Type B pancreatic cell (in vitro differentiated cells): ENCODE measurements at places on chromosomes 12 and 14. TPM values are rescaled to one million over a fixed set of nuclear protein-coding genes. Genes with fewer than 3 reads are reported as not detected.
A peak's percentile ranks its signal among the peaks of the same experiment; 100 is the strongest.

TRHDE gene
- 1.7 and 3.2 TPM in 2 replicates for total RNA-seq

OVCH1 gene
- 1.0 and 3.2 TPM in 2 replicates for total RNA-seq

DNA sequence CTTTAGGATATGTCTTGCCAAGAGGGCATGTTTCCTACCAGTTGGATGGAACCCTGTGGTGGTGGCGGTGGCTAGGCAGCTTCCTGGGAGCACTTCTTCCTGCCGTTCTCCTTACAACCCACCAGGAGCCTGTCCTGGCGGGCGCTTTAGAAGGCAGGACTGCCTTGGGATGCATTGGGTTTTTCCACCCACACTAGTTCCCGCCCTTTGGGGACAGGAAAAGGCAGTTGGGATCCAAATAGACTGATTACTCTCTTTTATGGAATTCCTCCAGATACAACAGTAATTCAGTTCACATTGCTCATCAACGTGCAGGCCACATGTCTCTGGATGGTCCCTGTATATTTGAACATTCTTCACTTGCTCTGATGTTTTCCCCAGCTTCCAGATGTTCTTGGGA, 305.7 kb upstream of the SSTR1 start:
- DNase-seq, result no peak

GRCh38 chr14:82879949-82880535, 1346.4 kb upstream of the SEL1L start:
- no peak for DNase-seq

DNA sequence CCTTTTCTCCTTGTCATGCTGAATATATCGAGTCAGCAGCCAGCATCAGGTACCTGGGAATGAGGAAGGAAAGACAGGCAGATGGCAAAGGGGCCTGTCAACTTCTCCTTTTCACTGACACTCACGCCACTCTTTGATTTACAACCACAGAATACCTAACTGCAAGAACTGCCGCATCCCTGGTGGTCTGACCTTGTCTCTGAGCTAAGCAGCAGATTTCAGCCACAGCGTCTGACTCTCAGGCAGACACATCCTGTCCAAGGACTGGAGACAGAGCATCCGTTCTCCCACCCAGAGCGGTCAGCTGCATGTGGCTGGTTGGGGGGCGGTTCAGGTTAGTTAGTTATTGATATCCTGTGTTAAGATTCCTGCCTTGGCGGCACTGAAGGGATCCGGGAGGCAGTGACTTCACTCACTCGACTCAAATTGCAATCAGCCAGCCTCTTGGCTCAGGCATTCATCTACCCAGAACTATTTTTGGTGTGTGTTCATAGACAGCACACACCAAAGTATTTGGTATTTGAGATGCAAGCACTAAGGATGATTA, 11.2 kb upstream of the MAP1LC3B2 start:
- no peak for DNase-seq

DNA sequence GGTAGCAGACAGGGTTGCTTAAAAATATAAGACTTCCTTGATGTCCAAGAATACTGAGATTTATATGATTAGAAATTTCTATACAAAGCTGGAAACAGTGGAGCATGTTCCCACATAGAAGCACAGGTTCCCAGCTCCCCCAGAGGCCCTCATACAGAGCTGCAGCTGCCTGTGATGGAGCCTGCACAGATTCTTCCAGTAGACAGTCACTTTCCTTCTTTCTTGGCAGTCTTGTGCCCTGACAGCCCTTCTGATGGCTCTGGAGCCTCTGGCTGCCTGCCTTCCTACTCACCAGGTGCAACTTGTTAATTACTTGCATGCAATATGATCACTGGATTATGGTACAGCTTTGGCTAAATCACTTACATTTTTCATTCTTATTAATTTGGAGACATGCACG, 44.4 kb downstream of the BICD1 start:
- no peak for DNase-seq

GLIPR1L2 gene
- total RNA-seq, result 0.17 and 0.77 TPM in 2 replicates

MAP3K9 gene
- 14.9 and 27.4 TPM in 2 replicates for total RNA-seq

EXOC3L4 gene
- 4.0 and 4.1 TPM in 2 replicates for total RNA-seq

GRCh38 chr12:53530920-53531319, 23.6 kb upstream of the NPFF start:
- DNase-seq, result no peak

- DNase-seq, result no peak
These were observed 90.2 kb downstream of the NTN4 start for GRCh38 chr12:95700316-95700785.

DNA sequence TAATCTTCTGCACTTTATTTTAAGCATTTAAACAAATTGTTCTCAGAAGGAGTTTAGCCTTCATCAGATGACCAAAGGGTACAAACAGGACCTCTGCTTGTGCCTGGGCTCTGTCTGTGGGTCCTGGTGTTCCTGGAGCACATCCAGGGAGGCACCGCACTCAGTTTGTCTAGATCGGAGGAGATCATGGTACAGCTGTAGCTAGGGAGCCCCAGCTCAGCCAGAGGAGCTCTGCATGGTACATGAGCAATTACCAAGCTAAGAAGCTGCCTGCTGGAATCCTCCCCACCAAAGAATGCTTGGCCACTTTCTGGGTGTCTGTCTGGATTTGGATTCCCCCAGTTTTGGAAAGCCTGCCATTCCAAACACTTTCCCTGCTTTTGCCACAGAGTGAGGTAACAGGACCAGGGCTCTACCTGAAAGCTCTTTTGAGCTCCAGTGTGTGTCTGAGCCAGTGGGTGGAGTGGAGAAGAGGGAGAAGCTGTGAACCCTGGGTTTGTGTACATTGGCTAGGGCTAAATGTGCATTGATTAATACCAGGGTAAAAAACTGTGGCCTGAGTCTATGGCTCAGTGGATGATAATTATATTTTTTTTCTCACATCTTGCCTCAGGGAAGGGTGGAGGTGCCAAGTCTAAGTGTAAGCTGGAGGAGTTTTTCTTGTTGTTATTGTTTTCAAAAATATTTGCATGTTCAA, 163.7 kb upstream of the IGF1 start:
- DNase-seq, result no peak

KRT6C gene
- 0.19 and 0.31 TPM in 2 replicates for total RNA-seq

P2RX2 gene
- 2.8 and 5.4 TPM in 2 replicates for total RNA-seq

DNA sequence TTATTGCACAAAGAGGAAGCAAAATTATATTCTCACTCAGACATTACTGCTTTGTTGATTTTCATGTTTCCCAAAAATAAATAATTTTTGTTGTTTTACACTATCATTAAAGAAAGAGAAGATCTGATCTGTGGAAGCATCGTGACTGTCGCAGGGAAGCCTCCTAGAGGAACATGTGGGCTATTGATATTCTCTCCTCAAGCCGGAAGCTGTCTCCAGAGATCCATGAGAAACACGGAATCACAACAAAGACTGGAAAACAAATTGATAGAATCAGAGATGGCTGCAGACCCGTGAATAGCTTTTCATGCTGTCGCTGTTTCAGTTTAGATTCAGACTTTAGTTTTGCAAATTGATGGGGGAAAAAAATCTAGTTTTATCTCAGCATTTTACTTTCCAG, 235.2 kb upstream of the TMPO start:
- no peak for DNase-seq

GRCh38 chr12:18242380-18243089, 18.8 kb upstream of the PIK3C2G start:
- no peak for DNase-seq

DNA sequence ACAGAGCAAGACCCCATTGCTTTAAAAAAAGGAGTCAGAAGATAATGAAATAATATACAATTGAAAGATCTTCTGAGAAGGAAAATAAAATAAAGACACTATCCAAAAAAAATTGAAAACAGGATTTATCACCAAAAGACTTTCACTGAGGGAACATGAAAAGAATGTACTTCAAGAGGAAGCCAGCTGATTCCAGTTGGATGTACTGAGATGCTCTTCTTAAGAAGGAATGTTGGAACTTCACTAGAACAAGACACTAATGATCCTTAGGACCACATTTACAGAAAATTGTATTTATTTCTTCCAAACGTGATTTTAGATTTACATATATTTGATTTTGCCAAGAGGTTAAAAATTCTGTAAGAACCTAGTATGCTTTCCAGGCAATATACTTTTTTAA, 65.6 kb upstream of the CNOT2 start:
- DNase-seq, result no peak

ZNF664 gene
- total RNA-seq, result 140 and 149 TPM in 2 replicates

DNA sequence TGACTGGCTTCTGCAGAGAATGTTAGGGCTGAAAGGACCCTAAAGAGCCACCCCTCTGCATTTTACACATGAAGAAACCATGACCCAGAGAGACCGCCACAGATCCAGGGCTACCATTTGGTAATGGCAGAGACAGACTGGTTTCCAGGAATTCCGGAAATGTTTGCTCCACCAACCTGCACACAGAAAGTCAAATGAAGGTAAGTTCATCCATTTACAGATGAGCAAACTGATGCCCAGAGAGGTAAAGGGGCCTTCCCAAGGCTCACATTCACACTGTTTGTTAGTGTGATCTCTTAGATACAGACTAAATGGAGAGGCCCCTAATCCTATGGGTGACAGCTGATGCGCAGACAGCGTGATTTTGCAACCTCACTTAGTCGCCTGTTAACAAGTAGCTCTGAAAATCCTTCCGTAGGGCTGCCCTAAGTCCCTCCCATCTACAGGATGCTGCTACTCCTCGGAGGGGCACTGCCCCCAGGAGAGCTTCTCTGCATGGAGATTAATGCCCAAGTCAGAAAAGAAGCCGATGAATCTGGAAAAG, 33.8 kb downstream of the ZFP36L1 start:
- DNase-seq, result no peak

DNA sequence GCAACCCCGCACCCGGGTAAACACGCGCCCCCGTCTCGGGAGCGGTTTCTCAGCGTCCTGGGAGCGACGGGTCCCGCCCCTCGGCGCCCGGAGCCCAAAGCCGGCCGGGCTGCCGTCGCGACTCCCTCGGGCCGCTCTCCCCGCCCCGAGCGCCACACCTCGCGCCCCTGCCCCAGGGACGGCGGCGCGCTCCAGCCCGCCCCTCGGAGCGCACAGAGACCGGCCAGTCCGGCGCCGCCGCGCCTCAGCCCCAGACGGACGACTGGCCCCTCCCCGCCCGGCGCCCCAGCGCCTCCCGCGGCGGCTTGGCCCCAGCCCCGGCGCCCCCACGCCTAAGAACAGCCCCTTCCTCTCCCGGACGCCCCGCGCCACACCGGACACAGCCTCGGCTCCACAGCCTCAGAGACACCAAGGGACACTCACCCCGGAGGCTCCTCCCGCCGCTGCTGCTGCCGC, 411 bp downstream of the BTBD7 start:
- peak; percentile 79 for DNase-seq

DNA sequence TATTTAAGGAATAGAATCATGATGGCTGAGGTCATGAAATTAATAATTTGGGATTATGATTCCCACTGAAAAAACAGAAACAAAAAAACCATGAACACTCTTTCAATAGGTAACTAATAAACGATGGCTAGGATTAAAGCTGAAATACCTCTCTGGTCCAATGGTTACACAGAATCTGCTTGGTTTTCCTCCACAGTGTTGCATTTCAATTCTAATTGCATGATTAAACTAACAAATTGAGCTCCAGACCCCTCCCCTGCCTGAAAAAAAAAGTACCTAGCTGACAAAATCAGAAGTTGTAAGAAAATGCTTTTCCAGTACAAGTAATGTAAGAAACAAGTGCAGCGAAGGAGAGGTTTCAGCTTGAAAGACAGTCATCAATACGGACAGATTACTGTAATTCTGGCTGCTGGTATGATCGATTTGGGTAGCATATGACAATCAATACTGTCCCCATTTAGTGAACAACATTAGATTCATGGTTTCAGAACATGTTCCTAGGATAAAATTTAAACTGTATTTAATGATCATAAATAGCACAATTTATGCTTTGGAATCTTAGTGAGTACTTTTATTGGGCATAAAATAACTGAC, 32.0 kb downstream of the INSM2 start:
- DNase-seq, result no peak

RNU4-1 gene
- 4,376 and 7,253 TPM in 2 replicates for total RNA-seq

- DNase-seq, result no peak
These were observed 114.4 kb downstream of the PRICKLE1 start for GRCh38 chr12:42475106-42475505.

DNA sequence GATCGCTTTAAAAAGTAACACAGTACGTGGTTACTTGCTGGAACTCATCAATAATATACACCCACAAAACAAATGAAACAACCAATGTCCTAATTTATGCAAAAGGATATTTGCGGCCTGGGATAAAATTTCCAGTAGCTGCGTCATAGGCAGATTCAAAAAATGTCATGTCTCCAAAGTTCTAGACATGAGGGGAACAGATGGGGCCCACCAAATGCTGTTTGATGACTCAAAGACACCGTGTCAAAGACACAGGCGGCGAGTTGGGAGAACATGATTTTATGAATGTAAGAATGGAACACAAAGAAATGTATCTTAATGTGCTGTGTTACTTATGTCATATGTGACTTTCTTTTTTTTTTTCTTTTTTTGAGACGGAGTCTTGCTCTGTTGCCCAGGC, 34.3 kb upstream of the NCOR2 start:
- no peak for DNase-seq

DHH gene
- total RNA-seq, result 0.56 TPM in 1 of 2 replicates, not detected in the other

- no peak for DNase-seq
These were observed 4.2 kb downstream of the SH2B3 start for GRCh38 chr12:111409780-111410430.

DNA sequence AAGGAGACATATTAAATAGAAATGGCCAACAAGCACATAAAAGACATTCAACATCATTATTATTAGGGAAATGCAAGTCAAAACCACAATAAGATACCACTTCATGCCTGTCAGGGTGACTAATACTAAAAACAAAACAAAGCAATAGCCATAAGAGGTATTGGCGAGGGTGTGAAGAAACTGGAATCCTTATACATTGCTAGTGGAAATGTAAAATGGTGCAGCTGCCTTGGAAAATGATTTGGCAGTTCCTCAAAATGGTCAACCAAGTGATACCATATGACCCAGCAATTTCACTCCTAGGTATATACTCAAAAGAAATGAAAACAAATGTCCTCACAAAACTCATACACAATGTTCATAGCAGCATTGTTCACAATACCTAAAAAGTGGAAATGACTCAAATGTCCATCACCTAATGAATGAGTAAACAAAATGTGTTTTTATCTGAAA, 27.0 kb downstream of the GPR135 start:
- DNase-seq, result no peak

BEGAIN gene
- 1.9 and 3.0 TPM in 2 replicates for total RNA-seq

GRCh38 chr14:94485944-94486841, 10.2 kb upstream of the SERPINA9 start:
- peak; percentile 78 for DNase-seq

MMP17 gene
- 14.1 and 26.8 TPM in 2 replicates for total RNA-seq

GRCh38 chr14:89544636-89545301, 127.7 kb upstream of the FOXN3 start:
- no peak for DNase-seq

DNA sequence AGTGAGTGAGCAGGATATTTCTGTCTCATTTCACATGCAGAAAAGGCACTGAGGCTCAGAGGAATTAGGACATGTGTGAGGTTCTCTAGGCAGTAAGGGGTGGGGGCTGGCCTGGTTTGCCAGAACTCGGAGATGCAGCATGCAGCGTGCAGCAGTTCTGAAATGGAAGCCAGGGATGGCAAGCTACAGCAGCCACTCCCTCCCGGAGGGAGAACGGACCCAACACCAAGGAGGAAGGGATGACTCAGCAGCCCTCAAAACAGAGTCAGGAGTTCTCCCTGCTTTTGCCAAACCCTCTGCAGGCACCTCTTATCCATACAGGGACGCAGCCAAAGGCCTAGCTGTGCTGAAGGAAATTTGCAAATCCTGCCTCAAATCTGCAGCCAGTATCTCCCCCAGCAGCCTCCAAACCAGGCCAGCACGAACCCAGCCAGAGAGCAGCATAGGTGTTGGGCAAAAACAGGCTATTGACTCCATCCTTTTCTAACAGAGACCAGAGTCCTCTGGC, 10.3 kb upstream of the SERPINA3 start:
- DNase-seq, result no peak

PRH2 gene
- not detected in 2 replicates for total RNA-seq

SLC25A47 gene
- not detected in 2 replicates for total RNA-seq

PPP1R36 gene
- 0.57 and 0.70 TPM in 2 replicates for total RNA-seq

MBIP gene
- total RNA-seq, result 25.2 and 39.9 TPM in 2 replicates
